ENCODE measurements at places on chromosomes 1 and 21.
A peak's percentile ranks its signal among the peaks of the same experiment; 100 is the strongest.

GRCh38 chr1:17168091-17168876 is 36.6 kb upstream of the PADI1 start:
- DNase-seq: no peak

- DNase-seq: no peak
Measured at GRCh38 chr1:222006715-222007114, 264.8 kb upstream of the DUSP10 start.

DNA sequence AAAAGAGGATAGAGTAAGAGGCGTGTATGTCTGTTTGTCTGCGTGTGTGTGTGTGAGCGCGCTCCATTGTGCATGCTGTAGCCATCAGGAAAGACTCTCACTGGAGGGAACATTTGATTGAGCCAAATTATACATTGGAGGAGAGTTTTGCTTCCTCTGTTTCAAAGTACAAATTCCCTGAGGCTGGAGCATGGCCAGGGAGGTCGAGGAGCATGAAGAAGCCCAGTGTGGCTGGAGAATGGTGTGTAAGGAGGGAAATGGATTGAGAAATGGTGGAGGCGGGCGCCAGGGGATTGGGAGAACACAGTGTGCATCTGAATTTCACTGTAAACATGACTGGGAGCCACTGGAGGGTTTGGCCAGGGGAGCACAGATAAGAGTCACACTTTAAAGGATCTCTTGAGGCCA is 22.1 kb upstream of the EFNA1 start:
- DNase-seq: no peak

DNA sequence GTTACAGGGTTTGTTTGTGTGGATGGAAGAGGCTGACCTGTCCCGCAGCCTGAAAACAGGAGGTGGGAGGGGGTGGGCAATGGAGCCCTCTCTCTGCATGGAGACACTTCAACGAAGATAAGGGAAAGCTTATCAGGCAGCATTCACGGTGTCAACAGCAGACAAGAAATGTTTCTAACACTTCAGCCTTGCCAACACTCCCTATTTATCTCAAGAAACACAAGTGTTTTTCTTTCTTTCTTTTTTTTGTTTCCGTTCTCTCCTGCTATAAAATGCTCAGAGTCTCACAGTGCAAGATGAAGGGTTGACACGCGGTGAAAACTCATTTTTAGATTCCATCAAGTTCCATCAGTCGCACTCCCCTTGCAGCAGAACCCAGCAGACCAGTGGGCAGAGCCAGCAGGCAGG is 594.4 kb downstream of the MATN1 start:
- no peak for DNase-seq

DNA sequence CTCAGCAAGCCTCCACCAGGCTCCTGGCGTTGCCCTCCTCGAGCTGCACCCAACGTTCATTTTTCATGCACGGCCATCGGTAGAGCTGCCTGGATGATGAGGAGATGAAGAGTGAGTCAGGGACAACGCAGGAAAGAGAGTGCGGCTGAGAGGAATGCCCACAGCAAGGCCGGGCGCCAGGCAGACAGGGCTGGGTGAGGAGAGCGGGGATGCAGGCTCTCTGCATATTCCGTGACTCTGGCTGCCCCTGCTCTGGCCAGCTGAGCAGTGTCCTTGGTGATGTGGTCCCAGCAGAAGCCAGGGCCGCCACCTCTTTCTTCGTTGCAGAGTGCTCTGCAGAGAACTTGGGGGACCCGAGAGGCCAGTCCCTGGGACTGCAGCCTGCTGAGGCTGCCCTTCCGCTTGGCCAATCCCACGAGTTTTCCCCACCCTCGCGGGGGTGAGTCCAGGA is 10.8 kb downstream of the UMODL1 start:
- DNase-seq: no peak

GRCh38 chr1:79839882-79840281 is 833.4 kb upstream of the ADGRL4 start:
- peak; percentile 43 for DNase-seq

- DNase-seq: peak; percentile 66
Measured at GRCh38 chr1:1020415-1021009, 592 bp downstream of the AGRN start.

DNA sequence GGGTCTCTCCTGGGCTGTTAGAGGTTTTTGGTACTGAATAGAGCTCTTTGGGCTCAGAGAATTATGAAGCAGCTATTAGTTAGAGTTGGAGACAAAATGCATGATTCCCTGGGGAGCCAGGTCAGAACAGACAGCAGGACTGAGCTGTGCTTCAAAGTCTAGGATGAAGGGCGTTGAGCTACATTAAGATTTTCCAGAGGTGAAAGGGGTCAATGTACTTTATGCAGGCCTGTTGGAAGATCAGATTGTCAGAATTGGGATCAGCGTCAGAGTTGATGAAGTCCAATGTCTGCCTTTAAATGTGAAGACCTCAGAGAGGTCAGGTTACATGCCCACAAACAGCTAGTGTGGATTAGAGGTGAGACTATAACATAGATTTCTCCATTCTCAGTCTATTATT is 53.8 kb downstream of the RGS5 start:
- DNase-seq: no peak

GRCh38 chr1:234218078-234218477 is 155.2 kb upstream of the COA6 start:
- no peak for DNase-seq

DNA sequence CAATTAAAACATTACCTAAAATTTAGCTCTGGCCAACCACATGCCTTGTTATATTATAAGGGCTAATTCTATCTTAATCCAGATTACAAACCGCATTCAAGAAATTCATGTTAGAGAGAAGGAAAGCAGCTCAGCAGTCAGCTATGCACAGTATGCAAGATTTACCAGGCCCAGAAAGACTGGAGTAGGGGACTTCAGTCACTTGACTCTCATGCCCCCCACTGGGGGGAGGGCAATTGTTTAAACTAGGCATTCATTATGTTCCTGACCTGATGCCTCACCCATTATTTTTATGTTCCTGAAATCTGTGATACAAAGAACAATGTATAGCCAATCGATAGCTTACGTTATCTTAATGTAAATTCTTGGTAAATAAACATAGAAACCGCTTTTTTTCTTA is 96.9 kb downstream of the ZNF644 start:
- no peak for DNase-seq

DNA sequence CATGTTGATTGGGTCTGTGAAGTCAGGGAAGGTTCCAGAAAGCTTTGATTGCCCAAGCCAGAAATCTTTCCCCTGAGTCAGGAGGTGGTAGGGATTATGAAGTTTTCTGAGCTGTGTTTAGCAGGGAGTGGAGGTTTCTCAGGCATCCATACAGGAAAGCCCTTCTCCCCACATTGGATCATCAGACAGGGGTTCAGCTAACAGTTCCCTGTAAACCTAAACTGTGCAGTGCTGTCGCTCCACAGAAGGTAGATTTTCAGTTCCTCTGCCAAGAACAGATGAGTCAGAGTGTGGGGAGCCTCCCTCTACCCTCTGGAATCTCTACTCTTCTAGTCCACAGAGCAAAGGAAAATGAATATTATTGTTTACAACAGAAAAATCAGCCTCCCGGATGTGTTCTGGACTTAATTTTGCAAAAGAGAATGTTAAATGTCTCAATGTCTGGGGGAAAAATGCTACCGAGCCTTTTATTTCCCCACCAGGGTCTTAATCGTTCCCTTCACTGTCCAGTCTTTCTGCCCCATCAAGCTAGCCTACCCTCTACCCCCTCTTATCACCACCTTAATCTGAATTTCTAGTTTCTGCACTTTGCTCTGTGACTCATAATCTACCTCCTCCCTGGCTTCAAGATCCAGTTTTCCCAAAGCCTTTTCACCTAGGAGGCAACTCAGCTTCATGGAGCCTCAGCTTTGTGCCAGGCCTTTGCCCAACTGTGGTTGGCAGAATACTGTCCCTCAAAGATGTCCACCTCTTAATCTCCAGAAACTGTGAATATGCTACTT is 355.6 kb downstream of the PRDM2 start:
- no peak for DNase-seq

DNA sequence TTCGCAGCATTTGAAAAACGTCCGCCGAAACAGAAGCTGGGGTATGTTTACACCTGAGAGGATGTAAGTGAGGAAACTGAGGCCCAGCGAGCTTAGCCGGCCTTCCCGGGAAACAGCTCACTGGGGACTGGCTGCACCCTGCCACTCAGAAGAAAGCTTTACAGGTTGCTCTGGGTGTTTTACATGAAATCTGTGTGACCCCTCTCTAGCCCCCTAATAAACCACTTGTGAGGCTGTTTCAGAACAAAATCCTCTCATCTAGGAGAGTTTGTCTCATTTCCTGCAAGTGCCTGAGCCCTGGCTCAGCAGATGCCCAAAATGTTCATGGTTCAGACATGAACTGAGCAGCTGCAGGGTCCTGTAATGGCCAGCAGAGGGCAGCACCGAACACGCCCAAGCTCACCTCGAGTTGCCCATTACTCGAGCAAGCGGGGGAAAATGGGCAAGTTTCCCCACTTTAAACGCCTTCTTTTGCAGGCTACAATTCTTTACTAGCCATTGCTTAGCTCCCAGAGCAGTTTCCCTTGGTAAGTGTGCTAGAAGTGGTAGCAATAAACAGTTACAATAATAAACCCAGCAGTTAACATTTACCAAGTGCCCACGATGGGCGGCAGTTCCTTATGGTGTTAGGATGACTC is 76.4 kb downstream of the FHAD1 start:
- peak; percentile 83 for DNase-seq

DNA sequence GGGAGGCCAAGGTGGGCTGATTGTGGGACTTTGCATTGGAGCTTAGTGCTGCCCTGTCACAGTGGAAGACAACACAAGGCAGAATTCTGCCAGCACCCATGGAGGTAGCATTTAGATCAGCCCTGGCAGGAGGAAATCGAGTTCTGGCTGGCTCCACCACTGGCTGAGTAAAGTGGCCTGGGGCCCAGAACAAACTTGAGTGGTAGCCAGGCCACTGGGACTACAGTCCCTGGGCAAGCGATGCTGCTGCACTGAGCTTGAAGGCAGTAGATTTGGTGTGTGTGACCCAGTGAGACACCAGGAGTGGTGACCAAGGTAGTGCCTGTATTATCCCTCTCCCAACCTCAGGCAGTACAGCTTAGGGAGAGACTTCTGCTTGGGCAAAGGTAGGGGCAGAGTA is 22.5 kb upstream of the UHMK1 start:
- DNase-seq: no peak

DNA sequence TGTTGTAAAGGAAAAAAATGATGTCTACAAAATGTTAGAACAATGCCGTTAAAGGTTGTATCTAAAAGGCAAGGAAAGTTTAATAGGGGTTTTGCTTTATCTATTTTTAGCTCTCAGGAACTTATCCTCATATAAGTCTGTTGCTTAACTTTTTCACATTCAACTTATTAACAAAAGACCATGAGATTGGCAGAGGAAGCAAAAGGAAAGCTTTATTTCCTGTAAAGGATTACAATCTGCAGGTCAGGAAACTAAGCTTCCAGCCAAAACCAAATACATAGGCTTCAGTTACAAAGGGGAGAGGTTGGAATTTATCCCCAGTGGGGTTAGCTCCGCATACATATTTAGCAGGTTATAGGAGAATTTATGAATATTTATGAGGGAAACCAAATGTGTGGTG is 58.7 kb upstream of the KIAA1614 start:
- DNase-seq: no peak

DNA sequence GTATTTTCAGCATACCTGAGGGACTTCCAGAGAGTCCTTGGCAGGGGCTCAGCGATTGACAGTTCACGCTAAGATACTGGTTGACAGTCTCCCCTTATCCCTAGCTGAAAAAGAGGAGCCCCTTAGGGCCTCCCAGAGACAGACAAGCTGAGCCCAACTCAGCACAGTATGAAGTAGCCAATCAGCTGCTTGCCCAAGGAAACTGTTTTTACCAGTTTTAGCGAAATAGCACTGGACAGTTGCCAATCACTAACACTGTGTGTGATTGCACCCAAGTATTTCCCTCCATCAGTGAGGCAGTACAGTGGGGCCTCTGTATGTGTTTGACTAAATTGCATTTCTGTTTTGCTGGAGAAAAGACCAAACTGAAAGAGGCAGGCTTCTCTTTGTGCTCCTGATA is 27.0 kb downstream of the KHDRBS1 start:
- DNase-seq: no peak

GRCh38 chr1:200162258-200162657 is 134.7 kb downstream of the NR5A2 start:
- DNase-seq: no peak

- peak; percentile 46 for DNase-seq
Measured at GRCh38 chr1:204198348-204199340, 2.4 kb upstream of the KISS1 start.

DNA sequence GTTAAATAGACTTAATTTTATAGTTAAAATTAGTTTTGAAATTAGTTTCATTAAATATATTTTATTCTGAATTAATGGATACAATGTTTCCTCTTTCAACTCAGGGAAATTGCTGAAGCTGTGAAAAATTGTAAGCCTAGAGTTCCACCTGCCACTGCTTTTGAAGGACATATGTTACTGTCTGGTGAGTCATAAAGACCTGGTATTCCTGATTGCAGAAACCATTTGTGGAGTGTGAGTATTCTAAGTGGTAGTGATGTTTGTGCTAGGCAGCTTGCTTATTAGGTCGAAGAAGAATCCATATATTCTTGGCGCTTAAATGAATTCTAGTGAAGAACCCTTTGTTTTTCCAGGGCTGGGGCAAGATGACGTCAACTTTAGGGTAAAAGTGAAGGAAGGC is 34.0 kb downstream of the MTR start:
- DNase-seq: peak; percentile 2

DNA sequence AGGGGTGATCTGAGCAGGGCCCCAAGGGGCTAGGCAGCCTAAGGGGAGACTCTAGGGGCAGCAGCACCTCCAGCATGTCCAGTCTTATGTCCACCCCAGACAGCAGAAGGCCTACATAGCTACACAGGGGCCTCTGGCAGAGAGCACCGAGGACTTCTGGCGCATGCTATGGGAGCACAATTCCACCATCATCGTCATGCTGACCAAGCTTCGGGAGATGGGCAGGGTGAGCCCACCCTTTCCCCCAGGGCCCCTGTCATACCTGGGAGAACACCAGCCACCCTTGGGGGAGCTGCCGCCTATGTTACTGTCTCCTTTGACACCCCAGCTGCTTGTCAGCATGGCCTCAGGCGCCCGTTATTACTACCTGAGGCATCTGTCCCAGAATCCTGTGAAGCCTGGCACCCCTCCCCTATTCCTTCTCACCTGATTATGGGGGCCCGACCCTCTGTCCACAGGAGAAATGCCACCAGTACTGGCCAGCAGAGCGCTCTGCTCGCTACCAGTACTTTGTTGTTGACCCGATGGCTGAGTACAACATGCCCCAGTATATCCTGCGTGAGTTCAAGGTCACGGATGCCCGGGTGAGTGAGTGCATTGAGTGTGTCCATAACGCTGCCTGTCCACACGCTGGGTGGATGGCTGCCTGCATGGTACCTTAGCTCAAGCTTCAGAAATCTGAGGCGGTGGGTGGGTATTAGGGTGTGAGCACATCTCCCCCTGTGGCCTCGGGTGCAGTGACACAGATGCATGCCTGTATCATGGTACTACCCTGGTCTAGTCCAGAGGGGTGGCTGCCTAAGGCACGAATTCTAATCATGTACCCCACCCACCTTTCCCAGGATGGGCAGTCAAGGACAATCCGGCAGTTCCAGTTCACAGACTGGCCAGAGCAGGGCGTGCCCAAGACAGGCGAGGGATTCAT is 29.7 kb upstream of the KDM4A start:
- DNase-seq: no peak

GRCh38 chr1:6347641-6348487 is 45.7 kb downstream of the ACOT7 start:
- peak; percentile 62 for DNase-seq

GRCh38 chr1:7402548-7402850 is 368.6 kb upstream of the VAMP3 start:
- no peak for DNase-seq

- no peak for DNase-seq
Measured at GRCh38 chr1:94118013-94118412, 2.9 kb downstream of the ABCA4 start.
